ENCODE measurements at places on chromosomes 11 and 22.

- no peak for DNase-seq
Observed at GRCh38 chr22:24134090-24134846, 47.0 kb upstream of the SUSD2 start.

DNA sequence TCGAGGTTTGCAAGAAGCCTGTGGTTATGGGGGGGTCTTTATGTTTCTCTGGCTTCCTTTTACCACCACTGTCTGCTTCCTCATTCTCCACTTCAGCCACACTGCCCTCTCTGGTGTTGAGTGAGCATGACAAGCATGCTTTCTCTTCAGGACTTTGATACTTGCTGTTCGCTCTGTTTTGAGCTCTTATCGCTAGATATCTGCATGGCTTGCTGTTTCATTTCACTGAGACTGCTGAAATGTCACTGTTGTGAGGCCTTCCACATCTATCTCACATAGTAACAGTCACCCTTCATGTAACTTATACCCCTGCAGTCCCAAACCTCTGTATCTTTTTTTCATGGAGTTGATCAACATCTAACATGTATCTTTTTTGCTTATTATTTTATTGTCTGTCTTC lies 59.8 kb downstream of the TMEM135 start:
- DNase-seq: no peak

GRCh38 chr22:30398685-30399680 lies 2.2 kb downstream of the SEC14L2 start:
- no peak for DNase-seq

GRCh38 chr11:96506953-96507354 lies 117.1 kb downstream of the JRKL start:
- DNase-seq: no peak

DNA sequence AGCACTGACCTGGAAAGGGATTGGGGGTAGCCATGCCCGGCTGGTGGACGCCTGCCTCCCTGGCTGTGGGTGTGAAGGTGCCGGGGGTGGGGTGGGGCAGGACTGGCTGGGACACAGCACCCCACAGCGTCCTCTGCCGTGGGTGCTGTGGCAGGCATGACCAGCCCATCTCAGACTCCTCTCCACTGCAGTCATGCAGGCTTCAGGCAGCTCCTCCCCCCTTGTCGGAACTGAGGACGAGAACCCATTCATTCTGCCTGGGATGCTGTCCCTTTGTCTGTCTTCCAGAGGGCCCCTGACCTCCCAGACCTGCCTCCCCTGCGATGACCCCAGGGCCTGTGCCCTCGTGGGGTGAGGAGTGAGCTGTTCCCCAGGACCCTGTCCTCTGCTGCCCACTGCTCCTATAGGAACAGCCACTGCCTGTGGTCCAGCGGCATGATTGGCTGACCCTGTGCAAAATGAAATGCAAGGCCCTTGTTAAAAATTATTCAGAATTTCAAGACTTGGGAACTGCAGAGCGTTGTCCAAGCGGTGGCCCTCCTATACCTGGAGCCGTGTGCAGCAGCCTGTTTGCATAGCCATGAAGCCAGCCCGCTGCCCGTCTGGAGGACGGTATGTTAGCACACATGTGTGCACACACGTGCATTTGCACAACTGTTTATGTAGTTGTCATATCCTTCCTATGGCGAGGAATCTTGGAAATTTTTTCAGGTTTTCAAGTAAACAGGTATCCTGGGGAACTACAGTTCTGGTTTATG lies 1122.3 kb downstream of the BRD1 start:
- DNase-seq: no peak

DNA sequence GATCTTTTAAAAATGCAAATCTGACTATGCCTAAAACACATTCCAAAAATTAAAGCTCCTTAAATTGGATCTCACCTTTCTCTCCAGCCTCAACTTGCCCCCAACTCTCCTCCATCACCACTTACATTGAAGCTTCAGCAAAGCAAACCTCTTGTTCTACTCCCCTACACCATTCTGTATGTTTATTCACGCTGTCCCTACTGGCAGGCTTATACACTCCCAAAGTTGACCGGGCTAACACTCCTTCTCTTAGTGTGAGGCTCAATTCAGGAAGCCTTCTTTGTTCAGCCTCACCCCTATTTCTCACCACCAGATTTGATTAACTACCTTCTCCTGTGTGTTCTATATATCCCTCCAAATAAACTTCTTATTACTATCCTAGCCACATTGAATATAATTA lies 1.8 kb upstream of the GDPD4 start:
- DNase-seq: no peak

DNA sequence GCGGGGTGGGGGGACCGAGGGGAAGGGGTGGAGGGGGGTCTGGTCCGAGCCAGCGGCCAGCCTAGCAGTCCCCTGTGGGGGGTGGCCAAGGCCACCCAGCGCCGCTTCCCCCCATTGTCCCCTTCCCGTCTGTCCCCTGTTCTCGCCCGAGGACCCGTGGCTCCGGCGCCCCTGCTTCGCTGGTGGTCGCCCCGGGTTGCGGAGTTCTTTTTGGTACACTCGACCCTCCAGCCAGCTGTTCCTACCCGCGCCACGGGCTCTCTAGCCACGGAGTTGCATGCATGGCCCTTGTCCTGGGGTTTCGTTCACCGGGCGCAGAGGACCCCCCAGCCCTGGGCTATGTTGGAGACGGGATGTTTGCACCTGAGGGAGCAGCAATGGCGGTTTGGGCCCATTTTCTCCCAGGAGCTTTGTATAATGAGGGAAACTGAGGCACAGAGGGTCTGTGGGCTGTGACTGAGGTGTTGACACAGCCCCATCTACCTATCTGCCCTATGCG lies 489 bp downstream of the RNF214 start:
- DNase-seq: no peak

DNA sequence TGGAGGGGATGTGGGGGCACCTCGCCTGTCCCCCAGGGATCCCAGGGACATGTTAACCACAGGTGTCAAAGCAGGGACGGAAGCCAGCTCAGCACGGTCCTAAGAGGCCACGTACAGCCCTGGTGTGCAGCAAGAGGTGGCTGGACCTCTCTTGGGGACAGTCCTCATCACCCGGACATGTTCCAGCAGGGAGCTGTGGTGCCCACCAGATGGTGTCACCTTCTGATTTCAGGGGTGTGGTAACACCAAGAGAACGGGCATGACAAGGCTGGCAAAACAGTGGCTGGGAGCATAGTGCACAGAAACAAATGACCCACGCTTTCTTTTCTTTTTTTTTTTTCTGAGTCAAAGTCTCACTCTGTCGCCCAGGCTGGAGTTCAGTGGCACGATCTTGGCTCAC lies 25.6 kb upstream of the COMT start:
- no peak for DNase-seq

DNA sequence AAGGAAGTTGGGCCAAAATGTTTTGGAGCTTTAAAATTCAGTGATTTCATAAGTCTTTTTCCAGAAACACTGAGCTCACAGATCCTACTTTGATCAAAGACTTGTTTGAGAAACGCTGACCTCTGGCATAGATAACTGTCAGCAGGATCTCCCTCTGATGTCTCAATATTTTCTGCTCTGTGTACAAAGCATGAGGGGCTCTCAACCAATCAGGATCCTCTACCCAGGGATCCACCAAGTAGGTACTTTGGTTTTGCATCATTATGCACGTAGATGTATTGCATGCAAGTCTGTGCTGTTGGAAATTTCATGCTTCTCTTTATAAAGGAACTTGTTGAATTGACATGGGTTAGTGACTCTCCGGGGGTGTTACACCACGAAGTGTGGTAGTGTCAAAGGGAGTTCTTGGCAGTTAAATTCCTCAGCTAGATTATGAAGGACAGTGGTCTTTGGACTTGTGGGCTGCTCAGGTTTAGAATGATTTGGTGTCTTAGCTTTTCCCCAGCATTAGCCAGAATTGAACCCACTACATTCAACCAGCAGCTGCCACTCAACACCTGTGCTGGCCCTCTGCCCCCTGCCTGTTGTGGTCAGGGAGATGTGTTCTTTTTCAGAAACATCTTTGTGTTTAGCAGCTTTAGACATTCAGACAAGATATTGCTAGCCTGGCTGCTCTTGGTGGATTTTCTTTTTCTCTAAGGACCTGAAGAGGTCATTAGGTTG lies 1.7 kb upstream of the DIXDC1 start:
- DNase-seq: no peak

DNA sequence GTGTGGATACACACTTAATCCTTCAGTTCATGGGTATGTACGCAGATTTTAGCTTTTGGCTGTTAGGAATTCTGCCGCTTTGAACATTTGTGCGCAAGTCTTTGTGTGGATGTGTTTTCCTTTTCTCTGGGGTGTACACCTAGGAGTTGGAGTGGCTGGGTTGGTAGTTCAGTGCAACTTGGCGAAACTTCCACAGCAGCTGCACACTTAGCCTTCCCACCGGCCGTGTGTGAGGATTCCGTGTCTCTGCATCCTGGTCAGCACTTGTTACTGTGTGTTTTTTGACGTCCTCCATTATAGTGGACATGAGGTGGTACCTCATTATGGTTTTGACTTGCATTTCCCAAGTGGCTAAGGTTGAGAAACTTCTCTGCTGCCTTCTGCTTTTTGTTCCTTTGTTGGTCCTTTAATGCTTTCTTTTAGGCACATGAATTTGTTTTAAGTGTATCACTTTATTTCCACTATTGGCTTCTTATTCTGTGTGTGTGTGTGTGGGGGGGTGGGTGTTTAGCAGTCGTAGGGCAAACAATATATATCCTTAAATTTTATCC lies 72.1 kb upstream of the SLC25A18 start:
- no peak for DNase-seq

DNA sequence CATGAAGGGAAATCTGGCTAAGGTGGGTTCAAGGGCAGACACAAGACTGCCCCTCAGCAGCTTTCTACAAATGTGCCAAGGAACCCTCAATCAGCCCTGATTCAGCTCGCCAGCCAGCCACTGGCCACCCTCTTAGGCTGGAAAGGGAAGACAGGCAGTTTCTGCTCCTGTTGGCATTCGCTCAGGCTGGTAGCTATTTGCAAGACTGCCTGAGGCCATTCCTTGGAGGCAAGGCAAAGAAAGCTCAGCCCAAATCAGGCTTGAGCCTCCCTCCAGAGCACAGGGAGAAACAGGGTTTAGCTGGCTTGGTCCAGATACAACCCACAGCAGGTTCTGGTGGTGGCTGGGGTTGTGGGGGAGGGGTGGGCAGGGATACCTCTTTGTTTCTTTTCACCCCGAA lies 19.2 kb downstream of the TP53I11 start:
- DNase-seq: no peak

DNA sequence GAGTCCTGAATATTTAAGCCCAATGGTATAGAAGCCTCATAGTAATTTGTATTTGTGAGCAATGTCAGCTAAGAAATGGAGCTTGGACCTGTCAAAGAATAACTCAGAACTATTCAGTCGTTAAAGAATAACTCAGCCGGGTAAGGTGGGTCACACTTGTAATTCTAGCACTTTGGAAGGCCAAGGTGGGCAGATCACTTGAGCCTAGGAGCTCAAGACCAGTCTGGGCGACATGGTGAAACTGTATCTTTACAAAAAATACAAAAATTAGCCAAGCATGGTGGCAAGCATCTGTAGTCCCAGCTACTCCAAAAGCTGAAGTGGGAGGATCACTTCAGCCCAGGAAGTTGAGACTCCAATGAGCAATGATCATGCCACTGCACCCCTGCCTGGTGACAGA lies 1526.5 kb downstream of the LRRC4C start:
- no peak for DNase-seq

DNA sequence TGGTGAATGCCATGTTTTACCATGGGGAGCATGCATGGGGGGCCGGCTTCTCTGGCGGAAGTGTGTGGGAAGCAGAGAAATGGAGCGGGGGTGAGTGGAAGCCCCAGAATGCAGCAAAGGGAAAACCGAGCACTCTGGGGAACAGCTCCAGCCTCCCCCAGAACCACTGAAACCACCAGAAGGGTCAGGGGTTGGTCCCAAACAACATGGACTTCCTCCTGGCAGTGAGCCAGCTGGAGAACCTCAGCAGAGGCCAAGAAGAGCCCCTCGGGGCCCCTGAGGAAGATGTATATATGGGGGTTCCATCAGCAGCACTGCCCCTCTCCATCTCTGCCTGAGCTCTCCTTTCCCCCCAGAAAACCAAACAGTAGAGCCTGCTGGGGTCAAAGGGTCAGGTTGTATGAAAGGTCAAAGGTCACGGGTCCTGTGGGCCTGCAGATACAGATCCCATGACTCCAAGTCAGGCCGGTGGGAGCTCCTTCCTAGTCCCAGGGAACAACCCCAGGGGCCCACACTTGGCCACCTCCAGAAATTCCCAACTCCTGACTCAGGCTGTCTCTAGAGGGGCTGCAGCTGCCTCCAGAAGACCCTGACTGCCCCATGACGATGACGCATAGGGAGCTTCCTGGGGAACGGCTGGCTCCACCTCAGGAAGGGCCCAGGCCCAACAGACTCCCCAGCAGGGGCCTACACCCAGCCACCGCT lies 48.5 kb upstream of the TIMP3 start:
- DNase-seq: no peak

DNA sequence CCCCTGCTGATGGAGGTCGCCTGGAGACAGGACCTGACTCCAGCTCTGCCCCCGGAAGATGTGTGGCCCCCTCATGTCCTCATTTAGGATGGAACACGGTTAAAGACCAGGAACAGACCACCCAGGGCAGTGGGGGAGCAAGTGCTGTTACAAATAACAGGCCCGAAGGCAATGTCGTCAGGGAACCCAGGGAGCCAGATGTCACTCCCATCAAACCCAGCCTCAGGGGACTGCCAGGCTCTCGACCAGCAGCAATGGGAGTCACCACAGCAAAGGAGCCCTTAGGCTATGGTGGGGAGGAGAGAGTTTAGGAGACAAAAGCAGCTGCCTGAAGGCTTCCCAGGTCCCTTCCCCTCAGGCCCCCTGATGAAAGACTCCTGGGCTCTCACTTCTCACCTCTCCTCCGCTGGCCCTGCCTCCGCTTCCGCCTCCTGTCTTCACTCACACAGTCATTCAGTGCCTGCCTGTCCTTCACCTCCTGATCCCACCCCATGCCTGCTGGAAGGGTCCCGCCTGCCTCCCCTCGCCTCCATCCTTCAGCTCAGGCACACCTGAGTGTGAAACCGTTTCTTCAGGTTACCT lies 4.4 kb downstream of the RPS19BP1 start:
- DNase-seq: no peak

- DNase-seq: no peak
Observed at GRCh38 chr11:77619576-77620198, 17.9 kb downstream of the CLNS1A start.

Measured in DMS 273 treated with DMSO at 0.1 percent for 48 hours (cell line).